ENCODE measurements at places on chromosomes 2 and 18. TPM values are rescaled to one million over a fixed set of nuclear protein-coding genes. Genes with fewer than 3 reads are reported as not detected.

Gene CAVIN2
- not detected for total RNA-seq

Gene MROH2A
- not detected for total RNA-seq

GRCh38 chr18:66511792-66512191 is 92.1 kb downstream of the CDH19 start:
- H3K4me1 ChIP-seq: no peaks in the 10 kb centered on the region
- H3K27ac ChIP-seq: no peak overlapping the region
- H3K27me3 ChIP-seq: no peaks in the 10 kb centered on the region

DNA sequence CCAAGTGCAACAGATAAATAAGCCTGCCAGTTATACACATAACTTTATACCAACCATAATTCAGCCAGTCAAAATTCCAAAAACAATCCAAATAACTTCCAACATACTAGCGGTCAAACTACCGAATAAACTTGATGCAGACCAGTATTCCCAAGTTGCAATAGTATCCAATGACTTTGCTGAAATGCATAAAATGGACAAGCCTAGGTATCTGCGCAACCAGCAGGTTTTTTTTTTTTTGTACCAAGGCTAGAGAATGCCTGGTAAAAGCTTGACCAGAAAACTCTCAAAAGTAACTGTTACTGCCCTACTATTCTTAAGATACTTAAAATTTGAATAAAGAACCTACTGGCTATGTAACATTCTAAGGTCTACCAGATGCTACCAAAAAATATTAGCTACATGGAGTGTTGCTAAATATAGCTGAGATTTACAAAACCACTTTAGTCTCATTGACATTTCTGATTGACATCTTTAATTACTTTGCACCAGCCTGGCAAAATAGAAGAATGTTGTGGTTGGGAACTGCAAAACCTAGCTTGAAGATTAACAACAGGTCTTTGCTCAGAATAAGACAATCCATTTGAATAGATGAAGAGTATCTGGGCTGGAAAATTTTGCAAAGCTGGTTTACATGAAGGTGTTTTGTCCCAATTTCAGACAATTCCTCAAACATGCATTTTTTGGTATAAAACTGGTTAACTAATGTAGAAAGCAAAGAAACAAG is 7.3 kb downstream of the SRSF7 start:
- H3K4me1 ChIP-seq: no peaks in the 10 kb centered on the region
- no peak overlapping the region for H3K4me3 ChIP-seq
- peaks cover 70% of the 10 kb centered on the region for H3K36me3 ChIP-seq
- no peak overlapping the region for H3K27ac ChIP-seq
- no peaks in the 10 kb centered on the region for H3K27me3 ChIP-seq

GRCh38 chr18:50928551-50928950 is 39.3 kb upstream of the ELAC1 start:
- no peak overlapping the region for H3K4me3 ChIP-seq
- peaks cover 56% of the 10 kb centered on the region for H3K36me3 ChIP-seq
- H3K27ac ChIP-seq: no peak overlapping the region

DNA sequence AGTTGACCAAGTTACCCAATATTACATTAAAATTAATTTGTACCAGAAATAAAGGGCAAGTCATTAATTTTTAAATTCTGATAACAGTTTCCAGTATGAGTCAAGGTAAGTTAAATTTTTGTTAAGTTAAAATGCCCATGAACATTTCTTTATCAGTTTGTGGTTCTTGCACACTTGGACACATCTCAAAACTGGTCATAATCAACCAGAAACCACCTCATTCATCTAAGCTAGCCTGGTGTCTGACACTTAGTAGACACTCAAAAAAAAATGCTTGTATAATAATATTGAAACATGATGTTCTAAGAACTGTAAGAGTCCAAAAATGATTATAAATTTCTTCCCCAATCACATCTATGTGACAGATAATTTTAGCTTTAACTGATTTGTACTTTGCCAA is 62.4 kb downstream of the SATB2 start:
- H3K4me1 ChIP-seq: no peaks in the 10 kb centered on the region
- H3K36me3 ChIP-seq: peaks cover 2% of the 10 kb centered on the region
- no peaks in the 10 kb centered on the region for H3K27me3 ChIP-seq
- H3K4me3 ChIP-seq: no peak overlapping the region
- DNase-seq: no peak

DNA sequence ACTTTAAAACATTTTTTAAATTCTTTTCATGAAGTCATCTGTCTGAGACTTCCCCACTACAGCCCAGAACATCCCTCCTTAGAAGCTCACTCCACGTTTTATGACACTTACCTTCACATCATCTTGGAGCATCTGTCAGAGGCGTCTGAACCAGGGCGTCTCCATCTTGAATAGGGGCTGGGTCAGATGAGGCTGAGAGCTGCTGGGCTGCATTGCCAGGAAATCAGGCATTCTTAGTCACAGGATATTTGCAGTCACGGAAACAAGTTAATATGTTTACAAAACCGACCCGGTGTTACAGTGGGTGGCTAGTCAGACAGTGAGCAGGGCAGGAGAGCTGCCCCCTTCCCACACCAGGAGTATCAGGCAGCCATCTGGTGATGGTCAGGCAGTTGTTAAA is 456.5 kb downstream of the FBXO15 start:
- H3K27ac ChIP-seq: no peak overlapping the region
- peaks cover 4% of the 10 kb centered on the region for H3K4me1 ChIP-seq
- no peaks in the 10 kb centered on the region for H3K27me3 ChIP-seq
- H3K36me3 ChIP-seq: peaks cover 2% of the 10 kb centered on the region
- no peak for DNase-seq

All from H9 (cell line).